AG04450 (cell line): ENCODE measurements at places on chromosomes 16 and 17.

DNA sequence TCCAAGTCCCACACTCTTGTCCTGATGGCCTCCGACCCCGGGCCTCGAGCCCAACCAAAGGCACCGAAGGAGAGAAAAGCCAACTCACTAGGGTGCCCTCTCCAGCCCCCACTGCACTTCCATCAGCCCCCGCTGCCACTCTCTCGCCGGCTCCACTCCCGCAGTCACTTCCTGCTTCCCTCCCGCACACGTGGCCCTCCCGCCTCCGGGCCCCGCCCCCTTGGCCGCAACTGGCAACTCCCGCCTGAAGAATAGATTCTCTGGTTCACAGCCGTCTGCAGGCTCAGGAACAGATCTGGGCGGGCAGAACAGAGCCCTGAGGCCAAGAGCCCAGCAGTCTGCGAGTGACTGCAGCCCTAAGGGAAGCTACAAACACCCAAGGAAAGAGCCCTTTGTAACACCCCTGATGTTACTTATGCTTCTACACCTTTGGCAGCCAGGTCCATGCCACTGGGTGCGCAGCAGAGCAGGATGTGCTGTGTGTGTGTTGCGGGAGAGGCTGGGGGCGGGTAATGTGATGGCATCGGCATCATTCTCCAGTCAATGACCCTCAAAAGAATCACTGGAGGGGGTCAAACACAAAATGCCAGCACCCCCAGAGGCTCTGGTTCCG is at the start of gene SLC39A11:
TSS of gene SLC39A11 (minus strand) at position 166 of the 613 bp plus-strand sequence. CDS start 3,924 bp downstream, outside the sequence.
- DNase-seq: peak; percentile 76

- no peak for DNase-seq
These were observed 1.4 kb upstream of the ZNF267 start for GRCh38 chr16:31872201-31872600.

DNA sequence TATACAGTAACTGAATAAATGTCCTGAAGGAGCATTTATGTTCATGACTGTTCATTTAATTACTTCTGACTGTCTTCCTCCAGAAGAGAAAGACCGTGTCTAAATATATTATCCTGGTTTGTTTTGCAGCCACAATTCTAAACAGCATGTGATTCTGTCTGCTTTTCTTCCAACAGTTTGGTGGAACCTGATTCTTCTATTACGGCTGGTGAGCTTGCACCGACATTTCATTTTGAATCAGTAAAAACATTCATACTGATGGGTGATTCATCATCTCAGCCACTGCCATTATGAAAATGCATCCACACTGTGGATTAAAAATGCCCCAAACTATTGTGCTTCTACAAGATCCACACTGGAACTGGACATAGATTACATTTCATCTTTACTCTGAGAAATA is 16.9 kb downstream of the KNOP1 start:
- DNase-seq: no peak

DNA sequence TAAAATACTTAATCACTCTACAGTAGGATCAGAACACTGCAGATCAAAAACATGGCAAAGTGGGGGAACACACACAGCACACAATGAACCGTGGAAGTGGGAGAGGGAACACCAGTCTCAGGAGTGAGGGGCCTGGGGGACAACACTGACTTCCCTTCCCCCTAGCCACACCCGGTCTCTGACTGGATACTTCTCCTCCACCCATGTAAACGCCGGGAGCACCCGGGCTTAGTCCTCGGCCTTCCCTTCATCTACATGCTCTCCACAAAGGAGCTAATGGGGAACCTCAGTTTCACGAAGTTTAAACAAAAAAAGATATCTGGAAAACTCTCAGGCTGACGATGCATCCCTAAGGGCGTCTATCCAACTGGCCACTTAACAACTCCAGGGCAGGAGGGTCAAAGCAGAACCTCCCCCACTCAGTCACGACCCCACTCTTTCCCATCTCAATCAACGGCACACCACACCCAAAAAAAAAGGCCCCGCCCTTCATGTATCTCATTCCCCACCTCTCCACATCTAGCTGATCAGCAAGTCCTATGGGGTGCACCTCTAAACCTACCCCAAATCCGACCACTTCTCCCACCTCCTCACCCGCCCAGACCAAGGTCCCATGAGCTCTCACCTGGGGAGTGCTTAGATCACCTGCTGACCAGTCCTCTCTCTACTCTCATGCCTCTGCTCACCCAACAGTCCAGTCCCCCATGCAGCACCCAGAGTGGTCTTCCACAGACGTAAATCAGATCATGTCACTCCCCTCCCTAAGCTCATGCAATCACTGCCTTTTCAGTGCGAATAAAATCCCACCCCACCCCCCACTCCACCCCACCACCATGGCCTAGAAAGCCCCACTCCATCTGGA is 7.4 kb downstream of the ZDHHC7 start:
- no peak for DNase-seq

DNA sequence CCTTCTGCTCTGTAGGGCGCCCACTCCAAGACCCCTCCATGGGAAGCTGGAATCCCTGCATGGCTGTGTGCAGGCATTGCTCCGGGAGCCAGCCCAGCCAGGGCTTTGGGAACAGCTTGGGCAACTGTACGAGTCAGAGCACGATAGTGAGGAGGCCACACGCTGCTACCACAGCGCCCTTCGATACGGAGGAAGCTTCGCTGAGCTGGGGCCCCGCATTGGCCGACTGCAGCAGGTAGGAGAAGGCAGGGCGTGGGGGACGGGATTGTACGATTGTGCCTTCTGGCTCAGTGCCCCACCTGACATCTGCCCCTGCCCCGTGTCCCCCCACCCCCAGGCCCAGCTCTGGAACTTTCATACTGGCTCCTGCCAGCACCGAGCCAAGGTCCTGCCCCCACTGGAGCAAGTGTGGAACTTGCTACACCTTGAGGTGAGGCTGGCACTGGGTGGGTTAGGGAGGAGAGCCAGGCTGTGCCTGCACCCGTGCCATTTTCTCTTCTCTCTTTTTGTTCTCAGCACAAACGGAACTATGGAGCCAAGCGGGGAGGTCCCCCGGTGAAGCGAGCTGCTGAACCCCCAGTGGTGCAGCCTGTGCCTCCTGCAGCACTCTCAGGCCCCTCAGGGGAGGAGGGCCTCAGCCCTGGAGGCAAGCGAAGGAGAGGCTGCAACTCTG is 8.7 kb upstream of the TMEM88 start:
- no peak for DNase-seq

DNA sequence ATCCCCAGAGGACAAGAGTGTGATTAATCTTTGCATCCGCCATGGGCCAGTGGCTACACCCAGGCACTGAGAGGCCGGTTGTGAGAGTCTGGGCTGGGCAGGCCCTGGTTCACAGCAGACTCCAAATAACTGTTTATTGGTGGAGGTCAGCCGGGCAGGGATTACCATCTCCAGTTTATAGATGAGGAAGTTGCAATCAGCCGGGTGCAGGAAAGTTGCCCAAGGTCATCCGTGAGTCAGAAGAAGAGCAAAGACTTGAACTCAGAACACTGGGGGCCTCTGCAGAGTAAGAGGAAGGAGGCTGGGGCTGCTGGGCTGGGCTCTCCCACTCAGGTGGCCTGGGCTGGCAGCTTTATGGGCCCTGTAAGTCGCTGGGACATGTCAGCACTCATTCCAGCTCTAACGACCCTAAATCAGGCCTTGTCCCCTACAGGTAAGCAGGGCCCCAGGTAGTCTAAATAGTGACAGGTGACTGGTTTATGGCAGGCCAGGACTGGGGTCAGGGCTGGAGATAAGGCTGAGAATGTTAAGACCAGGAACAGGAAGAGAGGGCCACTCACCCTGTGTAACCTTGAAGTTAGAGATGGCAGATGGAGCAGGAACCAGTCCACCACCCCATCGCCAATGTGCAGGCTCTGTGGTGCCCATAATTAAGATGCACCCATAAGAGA is 2.1 kb upstream of the CA4 start:
- DNase-seq: no peak

- DNase-seq: peak; percentile 71
These were observed 4.0 kb downstream of the CMTM3 start for GRCh38 chr16:66608241-66609138.

- no peak for DNase-seq
These were observed 78.8 kb downstream of the CES1 start for GRCh38 chr16:55754056-55754455.

GRCh38 chr17:29196769-29197515 is 16.7 kb upstream of the MYO18A start:
- no peak for DNase-seq

- peak; percentile 55 for DNase-seq
These were observed 139.6 kb downstream of the HS3ST3A1 start for GRCh38 chr17:13462146-13462545.

- DNase-seq: no peak
These were observed 207.4 kb upstream of the EEF2KMT start for GRCh38 chr16:5305023-5305422.

DNA sequence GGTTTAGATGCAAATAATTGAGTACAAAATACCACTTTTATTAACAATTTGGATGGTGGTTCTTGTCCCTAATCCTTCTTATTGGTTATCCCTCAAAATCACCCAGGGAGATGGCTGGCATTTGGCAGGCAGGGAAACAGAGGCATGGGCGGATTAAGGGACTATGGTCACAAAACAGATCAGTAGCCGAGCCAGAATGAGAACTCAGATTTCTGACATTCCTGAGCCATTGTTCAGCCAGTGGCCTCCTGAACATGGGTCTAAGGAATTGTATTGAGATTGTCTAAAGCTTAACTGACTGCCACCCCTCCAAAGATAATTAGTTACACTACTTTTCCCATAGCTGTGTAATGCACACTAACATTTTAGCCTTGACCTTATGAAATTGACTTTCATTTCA is 88.4 kb downstream of the CHD9NB start:
- no peak for DNase-seq

- no peak for DNase-seq
These were observed 2.1 kb upstream of the MMP2 start for GRCh38 chr16:55476625-55477533.

DNA sequence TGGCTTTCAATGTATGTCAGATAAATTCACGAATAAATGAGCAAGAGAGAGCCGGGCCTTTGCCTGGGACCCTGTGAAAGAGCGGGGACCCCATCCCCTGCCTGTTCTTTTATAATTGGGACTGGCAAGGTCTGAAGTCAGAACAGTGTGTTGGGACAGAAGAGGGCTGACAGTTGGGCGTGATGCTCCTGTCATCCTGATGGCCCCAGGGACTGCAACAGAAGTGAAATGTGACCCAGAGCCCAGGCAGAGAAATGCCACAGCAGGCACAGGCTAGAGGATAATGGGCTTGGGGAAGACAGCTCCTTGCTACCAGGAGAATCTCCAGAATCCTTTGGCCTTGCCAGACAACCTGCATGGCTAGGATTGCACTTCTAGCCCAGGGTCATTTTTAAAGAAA is 37.9 kb downstream of the GSG1L start:
- DNase-seq: no peak

GRCh38 chr17:6435968-6436367 is 1.0 kb upstream of the AIPL1 start:
- peak; percentile 34 for DNase-seq

- no peak for DNase-seq
These were observed 7.6 kb downstream of the SNN start for GRCh38 chr16:11675561-11676511.

GRCh38 chr16:54334208-54334607 is 47.6 kb upstream of the IRX3 start:
- DNase-seq: no peak

DNA sequence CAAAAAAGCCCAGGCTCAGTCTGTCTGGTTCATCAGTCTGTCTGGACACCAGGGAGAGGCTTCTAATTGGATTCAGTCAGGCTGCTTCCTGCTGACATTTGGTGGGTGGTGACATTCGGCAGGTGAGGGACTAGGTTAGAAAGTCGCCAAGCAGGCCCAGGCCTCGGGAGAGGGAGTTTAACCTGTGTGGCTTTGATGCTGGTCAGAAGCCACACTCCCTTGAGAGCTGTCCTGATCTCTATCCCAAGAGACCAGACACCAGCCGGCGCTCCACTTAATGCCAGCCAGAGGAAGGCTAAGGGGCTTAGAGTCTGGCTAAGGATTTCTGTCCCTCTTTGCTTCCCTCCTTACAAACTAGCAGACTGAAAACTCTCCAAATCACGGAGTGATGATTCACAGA is 135.0 kb downstream of the GSG1L start:
- no peak for DNase-seq

- no peak for DNase-seq
These were observed 8.5 kb upstream of the METRNL start for GRCh38 chr17:83070800-83071341.

- no peak for DNase-seq
These were observed 8.2 kb downstream of the USP22 start for GRCh38 chr17:21034340-21035235.

DNA sequence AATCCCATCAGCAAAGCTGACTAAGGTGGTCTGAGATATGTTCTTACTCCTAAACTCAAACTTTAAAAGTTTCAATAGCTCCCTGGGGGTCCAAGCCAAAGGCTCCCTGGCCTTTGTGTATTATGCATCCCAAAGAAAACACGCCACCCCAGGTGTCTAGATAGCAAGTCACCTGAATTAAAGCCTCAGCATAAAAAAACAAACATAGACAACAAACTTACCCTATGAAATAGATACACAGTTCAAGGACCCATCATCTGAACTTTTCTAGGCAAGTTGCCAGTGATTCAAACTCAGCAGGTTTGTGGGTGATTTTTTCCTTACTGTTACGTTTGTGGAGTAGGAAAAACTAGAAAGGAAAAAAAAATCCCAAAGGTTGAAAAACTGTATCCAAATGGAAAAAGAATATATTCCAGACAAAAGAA is 12.5 kb downstream of the CMTM3 start:
- no peak for DNase-seq

DNA sequence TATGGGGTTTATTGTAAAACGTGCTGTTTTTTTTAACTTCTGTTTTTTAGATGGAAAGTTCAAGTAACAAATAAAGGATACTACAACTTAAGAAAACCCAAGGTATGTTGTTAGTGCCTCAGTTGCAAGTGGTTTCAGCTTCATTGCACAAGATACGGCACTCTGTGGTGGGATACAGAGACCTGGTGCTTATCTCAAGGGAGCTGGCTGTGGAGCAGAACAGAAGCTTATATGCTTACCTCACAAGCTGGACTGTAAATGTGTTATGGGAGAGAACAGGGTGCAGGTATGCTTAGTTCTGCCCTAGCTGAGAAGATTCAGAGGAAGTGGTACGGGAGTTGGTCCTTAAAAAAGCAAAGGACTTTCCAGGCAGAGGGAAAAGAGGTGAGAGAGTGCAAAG is 15.2 kb downstream of the DGKE start:
- DNase-seq: no peak

DNA sequence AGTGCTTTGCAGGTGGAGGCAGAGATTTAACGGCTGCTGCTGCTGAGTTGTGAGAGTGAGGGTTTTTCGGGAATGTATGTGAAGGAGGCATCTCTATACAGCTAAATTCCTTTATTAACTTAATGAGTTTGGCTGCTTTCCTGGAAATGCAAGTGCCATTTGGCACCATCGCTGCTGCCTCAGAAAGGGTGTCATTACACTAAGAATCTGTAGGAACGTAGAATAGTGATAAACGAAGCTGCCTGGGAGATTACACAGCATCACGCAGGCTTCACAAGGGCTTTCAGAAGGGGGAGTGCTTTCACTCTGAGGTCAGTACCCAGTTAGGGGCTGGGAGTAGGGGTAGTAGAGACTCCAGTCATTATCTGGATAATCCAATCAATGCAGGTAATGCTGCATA is 14.1 kb upstream of the NLRP1 start:
- no peak for DNase-seq

GRCh38 chr17:34782271-34782670 is 179.0 kb downstream of the CCT6B start:
- no peak for DNase-seq

GRCh38 chr17:7580604-7581575 is 1.5 kb downstream of the CD68 start:
- DNase-seq: no peak

GRCh38 chr17:804541-805435 is 22.6 kb downstream of the MRM3 start:
- DNase-seq: no peak
